Effector CD4-positive, alpha-beta T cell (primary cell): ENCODE measurements at places on chromosomes 7 and 10.
A peak's percentile ranks its signal among the peaks of the same experiment; 100 is the strongest.

DNA sequence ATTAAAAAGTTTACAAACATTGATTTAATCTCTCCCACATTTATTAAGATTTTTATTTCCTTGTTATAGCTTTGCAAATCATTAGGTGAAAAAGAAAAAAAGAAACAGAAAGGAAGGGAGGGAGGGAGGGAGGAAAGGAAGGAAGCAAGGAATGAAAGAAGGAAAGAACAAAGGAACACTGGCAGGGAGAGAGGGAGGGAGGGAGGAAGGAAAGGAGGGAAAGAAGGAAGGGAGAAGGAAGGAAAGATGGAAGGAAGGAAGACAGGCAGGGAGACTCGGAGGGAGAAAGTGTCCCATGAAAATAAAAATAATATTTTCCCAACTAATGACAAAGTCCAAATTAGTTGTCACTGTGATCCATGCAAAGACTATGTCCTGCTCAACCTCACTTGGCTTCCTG is 6.3 kb upstream of the ITGA8 start:
- no peak for DNase-seq

DNA sequence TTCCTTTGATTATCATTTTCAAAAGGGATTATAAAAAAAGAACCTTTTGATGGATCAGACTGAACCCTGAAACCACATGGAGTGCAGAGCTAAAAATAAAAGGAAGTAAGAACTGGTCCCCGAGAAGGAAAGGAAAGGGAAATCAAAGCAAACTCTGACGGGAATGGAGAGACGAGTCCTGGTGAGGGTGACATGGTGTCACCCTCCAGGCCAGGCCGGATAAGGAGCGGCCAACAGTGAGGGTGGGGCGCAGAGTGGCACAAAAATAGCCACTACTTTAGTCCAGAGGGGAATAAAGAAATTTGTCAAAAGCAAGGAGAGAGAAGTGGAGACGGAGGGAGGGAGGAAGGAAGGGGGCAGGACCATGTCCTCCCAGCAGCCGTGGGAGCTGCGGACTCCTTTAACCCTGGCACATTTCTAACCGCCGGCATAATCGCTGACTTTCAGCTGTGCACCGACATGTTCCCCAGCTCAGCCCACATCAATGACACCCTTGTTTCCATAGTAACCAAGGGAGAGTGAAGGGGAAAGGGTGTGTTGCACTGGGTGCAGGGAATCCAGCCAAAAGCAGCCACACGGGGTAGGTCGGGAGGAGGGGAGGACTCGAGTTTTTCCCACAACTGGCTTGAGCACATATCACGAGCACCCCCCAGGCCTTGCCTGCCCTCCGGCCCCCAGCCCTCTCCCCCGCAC is 29.7 kb downstream of the TRIM8 start:
- DNase-seq: peak; percentile 69

- no peak for DNase-seq
Measured at GRCh38 chr10:73906524-73907447, 4.1 kb upstream of the PLAU start.

GRCh38 chr7:114653364-114654088 is 238.9 kb downstream of the FOXP2 start:
- DNase-seq: no peak

- DNase-seq: no peak
Measured at GRCh38 chr10:62233356-62234076, 35.1 kb downstream of the RTKN2 start.

DNA sequence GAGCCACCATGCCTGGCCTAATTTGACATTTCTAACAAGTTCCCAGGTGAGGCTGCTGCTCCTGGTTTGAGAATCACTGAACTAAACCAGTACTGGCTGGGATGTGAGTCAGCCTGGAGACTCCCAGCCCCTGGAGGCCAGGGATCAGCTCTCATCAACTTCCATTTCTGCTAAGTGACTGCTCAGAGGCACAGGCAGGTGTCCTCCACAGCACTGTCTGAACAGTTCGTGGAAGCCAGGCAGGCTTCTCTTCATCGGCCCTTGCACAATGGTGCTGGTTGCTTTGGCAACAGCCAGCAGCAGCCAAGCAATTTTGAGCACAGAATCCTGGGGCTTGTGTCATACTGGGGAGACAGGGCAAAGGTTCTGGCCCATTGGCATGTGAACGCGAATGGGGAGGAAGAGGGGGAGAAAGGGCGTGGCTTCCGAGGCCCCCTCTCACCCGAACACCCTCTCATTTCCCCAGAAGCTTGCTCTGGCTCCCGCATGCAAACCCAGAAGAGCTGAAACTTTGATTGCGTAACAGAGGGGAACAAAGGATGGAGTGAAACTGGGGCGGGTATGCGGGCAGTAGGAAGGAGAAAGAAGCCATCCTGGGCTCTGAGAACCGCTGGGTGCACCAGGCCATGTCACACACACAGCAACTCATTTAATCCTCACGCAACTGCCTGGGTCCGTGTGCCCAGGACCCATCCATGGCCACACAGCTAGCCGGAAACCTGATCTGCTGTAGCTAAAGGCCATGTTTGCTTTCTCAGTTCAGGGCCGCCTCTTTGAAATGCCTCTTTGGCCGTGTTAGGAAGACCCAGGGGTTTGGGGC is 9.0 kb upstream of the POR start:
- DNase-seq: no peak

DNA sequence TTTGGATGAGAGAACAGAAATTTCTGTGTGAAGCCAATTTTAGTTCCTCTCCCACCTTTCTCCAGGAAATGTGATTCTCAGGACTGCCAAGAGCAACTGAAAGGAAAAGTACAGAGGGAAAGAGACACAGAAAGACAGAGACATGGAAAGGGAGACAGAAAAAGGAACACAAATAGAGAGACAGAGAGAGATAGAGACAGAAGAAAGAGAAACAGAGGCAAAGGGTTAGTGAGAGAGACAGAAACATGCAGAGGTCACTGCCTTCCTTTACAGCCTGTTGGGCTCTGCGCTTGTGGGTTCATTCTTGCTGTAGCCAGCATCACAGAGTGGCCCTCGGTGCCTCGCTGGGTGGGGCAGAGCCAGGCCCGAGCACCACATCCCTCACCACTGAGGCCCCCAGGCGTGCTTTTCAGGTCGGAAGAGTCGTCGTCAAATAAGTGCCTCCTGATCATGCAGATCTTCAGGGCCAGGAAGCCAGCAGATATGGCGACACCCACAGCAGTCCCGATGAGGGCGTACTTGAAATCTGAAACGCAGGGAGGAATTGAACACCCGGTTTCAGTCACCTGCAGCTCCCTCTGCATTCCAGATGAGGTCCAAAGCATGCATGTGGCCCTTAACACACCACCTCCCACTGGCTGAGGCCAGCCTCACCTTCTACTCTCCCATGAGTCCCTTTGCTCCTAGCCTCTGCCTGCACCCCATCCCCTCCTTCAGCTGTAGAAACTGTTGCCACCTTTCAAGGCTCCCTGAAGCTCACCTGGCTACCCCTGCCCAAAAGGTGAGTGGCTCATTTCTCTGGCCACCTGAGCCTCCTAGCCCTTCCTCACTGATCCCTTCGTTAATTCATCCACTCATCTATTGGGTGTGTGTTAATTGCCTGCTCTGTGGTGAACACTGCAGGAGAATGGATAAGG is 21.4 kb downstream of the TMEM273 start:
- no peak for DNase-seq

GRCh38 chr10:132117636-132118190 is 52.0 kb downstream of the JAKMIP3 start:
- DNase-seq: no peak

- no peak for DNase-seq
Measured at GRCh38 chr7:95553939-95554338, 42.4 kb downstream of the PDK4 start.

- DNase-seq: no peak
Measured at GRCh38 chr7:44981035-44981706, 2.4 kb upstream of the MYO1G start.

- DNase-seq: no peak
Measured at GRCh38 chr7:137258552-137258951, 85.0 kb downstream of the PTN start.
